ENCODE measurements at places on chromosomes 4 and X. TPM values are rescaled to one million over a fixed set of nuclear protein-coding genes. Genes with fewer than 3 reads are reported as not detected.

GPR143 gene
- total RNA-seq: 6.3 TPM

SRPX2 gene
- total RNA-seq: 0.03 TPM

XG gene
- total RNA-seq: not detected

TRAM1L1 gene
- 3.2 TPM for total RNA-seq

SSX2B gene
- total RNA-seq: not detected

SRPK3 gene
- total RNA-seq: not detected

KLHL15 gene
- total RNA-seq: 9.9 TPM

CXCL3 gene
- not detected for total RNA-seq

NXF2B gene
- not detected for total RNA-seq

All from cardiac muscle cell (in vitro differentiated cells and primary cell).